ENCODE measurements at places on chromosomes 13 and 19.
A peak's percentile ranks its signal among the peaks of the same experiment; 100 is the strongest.

DNA sequence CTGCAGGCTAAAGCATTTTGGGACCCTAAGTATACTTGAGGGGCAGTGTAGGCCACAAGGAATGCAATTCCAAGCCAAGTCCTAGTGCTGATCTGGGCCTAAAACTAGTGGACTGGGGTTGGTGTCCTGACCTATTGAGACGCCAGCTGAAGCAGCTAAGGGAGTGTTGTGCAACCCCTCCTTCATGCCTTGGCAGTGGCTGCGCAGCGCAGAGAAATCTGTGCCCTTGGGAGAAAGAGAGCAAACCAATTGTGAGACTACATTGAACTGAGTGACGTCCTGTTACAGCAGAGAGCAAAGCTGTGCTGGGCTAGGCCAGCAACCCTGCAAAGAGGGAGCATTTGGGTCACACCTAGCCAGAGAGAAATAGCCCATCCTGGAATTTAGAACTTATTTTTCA lies 2715.0 kb upstream of the PCDH20 start:
- no peak for DNase-seq

DNA sequence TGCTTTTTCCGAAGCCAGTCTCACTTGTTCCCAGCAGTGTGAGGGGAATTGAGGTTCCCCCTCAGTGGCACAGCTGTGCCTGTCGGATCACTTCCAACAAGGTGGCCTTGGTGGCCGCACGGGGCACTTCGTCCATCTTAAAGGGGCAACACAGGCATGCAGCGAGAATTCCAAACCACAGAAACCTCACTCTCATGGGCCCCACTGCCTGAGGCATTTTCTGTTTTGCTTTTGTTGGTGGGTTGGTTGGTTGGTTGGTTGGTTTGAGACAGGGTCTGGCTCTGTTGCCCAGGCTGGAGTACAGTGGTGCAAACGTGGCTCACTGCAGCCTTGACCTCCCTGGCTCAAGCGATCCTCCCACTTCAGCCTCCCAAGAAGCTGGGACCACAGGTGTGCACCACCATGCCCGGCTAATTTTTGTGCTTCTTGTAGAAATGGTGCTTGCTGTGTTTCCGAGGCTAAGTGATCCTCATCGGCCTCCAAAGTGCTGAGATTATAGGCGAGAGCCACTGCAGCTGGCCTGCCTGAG lies 3.7 kb upstream of the NDUFS7 start:
- no peak for DNase-seq

- DNase-seq: no peak
These were observed 287.1 kb downstream of the ITGBL1 start for GRCh38 chr13:101739382-101740178.

GRCh38 chr19:40549007-40549708 lies 27.5 kb upstream of the SHKBP1 start:
- DNase-seq: peak; percentile 66

DNA sequence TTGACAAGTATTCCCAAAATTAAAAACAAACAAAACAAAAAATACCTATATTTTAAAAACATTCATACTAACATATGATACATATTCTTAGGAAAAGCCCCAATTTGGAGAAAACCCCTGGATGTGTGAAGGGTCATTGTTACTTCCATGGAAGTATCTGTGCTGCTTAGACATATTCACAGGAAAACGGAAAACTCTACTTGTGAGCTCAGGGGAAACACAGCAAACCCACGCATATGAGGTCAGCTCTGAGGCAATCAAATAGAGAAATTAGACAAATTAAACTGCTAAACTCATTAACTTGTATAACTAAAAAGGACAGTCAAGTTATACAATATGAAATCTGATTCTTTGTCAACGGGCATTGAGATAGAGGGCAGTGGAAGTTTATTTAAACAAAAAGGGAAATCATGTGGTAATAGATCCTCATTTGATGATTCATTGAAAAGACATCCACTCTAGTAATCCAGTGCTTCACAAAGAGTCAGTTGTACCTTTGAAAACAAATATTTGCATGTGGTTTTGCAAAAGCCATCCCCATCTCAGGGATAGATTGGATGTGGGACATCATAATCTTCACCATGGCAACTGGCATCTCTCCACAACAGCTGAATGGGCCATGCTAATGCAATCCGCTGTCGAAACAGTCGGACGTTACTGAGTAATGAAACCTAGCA lies 423.4 kb downstream of the ITGBL1 start:
- no peak for DNase-seq

DNA sequence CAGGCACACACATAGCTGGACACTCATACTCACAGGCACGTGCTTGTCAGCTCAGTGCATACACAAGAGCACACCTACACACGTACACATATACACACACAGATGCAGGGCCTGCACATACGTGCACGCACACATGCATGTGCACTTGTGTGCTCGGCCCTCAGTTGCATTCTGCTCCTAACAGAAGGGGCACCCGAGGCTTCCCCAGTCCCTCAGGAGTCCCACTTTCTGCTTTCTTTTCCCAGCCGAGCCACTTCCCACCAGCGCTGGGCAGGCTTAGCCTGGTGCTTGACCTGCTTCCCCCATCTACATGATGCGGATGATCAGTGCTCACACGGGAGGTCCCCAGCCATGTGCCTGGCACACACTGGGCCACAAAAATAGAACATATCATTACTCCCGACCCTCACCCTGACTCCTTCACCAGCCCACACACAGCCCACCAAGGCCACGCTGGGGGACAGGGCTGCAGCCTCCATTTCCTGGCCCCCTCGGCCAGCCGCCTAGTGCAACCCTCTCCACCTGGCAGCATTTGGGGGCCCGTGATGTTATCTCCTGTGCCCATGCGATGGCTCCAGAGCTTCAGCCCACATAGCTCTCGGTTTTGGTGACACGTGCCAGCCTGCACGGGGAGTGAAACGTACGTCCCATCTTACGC lies 125.2 kb upstream of the SPACA7 start:
- no peak for DNase-seq

Data from T-helper 9 cell (primary cell).